Effector memory CD4-positive, alpha-beta T cell (primary cell): ENCODE measurements at places on chromosomes 7 and 10.

- no peak for DNase-seq
Observed at GRCh38 chr10:63217120-63217605, 84.0 kb downstream of the NRBF2 start.

GRCh38 chr10:6396652-6397051, 183.4 kb downstream of the PRKCQ start:
- no peak for DNase-seq

DNA sequence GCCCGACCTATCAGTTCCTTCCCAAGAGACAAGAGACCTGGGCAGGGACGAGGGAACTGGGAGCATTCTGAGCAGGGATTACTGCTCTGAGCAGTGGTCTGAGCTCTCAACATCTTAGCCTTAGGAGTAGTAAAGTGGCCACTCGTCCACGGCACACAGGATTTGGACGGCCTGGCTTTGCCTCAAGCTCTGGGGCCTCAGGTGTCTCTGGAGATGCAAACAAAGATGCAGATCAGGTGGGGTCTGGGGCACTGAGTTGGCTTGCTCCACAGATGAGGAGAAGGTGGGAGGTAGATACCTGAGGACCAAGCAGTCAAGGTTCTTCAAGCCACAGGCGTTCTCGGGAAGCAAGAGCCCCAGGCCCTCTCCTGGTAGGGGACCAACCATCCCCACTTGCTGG, 16.1 kb upstream of the NPFFR1 start:
- DNase-seq, result no peak

- DNase-seq, result no peak
Observed at GRCh38 chr7:39414224-39415035, 151.8 kb upstream of the YAE1 start.

DNA sequence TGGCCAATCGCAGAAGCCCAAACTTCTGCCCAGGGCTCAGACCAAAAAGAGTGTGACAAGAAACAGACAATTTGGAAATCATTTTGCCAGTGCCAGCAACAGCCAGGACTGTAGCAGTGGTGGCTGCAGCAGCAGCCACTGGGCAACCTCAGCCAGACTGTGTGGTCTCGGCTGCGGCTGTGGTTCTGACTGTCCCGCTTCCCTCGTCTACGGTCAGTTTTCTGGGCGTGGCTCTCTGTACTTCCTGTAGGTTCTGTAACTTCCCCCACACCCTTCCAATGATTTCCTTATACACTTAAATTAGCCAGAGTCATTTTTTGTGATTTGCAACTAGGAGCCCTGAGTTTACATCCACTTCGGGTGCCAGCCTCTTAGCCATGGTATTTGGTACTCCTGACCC, 39.9 kb downstream of the CYTH3 start:
- DNase-seq, result no peak

- DNase-seq, result no peak
Observed at GRCh38 chr10:30510932-30511700, 77.1 kb downstream of the MAP3K8 start.

DNA sequence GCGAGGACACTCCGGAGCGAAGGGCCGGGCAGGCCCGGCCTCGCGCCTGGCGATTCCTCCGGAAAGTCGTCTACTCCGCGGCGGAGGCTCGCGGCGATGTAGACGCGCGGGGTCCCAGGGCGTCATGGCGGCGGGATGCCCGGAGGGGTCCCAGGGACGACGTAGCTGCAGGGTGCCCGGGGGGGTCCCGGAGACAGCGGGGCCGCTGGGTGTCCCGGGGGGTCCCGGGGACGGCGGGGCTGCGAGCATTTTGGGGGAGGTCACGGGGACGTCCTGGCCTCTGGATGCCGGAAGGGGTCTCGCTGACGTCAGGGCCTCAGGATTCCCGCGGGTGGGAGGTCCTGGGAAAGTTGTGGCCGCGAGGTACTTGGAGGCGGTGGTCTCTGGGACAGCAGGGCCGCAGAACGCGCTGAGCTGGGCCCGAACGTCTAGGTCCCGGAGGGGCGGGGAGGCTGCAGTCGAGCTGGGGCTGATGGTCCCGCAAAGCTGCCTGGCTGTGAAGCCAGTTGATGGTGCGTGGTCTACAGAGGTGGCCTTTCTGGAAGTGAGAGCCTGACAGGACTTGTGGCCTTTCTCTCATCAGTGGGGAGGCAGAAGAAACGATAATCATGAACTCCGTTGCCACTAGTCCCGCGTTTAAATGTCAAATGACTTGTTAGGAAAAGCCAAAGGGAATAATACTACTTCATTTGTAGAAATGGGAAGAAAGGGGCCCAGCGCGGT, 637 bp downstream of the HSPA14 start:
- peak; percentile 2 for DNase-seq

GRCh38 chr7:107996072-107996882, 6.7 kb downstream of the LAMB1 start:
- DNase-seq, result no peak

- no peak for DNase-seq
Observed at GRCh38 chr10:113088194-113088593, 138.1 kb downstream of the TCF7L2 start.

DNA sequence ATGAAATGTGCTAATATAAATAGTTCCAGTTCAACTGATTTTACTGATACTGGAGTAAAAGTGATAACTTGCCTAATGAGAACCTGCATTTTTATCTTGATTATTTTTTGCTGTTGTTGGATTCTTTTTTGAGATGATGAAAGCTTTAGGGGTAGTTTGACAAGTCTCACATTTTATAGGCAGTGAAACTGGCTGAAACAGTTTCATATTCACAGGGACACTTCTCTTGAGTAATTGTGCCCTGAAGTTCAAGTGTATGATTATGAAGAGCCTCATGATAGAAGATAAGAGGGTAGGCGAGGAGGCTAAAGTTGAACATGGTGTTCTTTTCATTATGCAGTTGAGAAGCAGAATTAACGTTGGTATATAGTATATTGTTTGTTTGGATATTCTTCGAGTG, 5.1 kb downstream of the AUTS2 start:
- DNase-seq, result no peak

DNA sequence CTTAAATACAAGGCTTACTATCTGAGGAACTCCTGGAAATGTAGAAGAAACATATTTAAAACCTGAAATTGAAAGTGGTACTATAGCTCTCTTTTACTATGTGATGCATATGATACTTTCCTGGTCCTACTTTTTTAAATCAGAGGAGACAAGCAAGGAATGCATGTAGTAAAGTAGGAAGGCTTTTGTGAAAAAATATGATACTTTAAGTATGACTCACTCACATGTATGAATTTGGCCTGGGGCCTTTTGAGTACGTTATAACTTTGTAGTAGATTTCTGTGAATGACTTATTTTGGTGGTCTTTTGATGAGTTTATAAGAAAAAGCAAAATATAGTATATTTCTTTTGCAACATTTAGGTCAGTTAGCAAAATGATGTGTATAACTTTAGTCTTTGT, 53.8 kb downstream of the TAX1BP1 start:
- DNase-seq, result no peak

DNA sequence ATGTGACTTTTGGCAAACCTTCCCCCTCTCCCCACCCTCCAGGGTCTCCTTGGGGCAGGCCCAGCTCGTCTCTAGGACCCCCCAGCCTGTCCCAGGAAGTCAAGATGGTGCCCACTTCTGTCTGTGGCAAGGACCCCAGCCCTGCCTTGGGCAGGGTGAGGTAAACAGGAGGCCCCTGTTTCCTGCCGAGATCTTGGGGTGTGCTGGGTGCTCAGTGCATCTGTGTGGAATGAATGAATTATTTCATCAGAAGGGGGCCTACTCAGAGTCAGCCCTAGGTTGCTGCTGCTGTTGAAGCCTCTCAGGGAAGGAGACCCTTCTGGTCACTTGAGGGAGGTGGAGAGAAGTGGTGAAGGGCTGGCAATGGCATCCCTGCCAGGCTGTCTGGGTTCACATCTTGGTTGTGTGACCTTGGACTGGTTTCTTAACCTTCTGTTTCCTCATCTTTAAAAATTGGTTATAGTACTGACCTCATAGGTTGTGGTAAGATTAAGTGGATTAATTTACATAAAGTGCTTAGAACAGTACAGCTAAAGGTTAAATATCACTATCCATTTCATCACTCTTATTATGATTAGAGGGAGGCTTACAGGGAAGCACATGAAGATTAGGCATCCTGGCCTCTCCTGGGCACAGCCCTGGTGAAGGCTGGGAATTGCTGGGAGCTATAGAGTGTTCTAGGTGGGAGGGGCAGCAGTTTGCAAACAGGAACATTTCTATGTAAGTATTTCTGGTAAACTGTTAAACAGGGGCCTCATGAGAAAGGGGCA, 67.7 kb downstream of the ZMIZ1 start:
- DNase-seq, result no peak

- DNase-seq, result no peak
Observed at GRCh38 chr10:142371-142770, 7.1 kb downstream of the ZMYND11 start.

DNA sequence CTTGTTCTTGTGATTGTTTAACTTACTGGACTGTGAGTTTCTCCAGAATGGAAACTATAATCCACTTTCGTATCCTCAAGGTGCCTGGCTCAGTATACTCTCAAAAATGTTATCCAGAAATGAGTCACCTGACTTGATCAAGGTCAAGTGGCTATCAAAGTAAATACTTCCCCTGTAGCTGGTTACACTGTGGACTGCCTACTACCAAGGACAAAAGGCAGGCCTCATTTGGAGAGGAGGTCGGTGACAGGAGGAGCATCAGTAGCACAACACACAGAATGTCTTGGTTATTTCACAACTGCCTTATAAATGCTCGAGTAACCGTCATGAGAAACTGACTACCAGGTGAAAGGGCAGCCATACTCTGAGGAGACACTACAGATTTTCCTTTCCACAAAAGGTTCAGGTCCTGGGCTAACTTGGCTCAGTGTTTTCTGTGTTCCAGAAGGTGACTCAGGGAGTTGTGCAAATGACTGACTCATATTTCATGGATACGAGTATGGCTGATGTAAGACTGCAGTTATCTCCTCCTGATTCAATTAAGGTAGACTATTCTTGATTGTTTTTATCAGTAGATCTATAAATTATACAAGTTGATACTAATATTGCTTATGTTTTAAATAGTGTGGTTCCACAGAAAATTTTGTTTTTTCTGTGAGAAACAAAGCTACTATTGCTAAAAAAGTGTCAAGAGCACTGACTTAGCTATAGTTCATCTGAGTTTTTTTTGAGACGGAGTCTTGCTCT, 4.2 kb upstream of the CCNY start:
- no peak for DNase-seq

DNA sequence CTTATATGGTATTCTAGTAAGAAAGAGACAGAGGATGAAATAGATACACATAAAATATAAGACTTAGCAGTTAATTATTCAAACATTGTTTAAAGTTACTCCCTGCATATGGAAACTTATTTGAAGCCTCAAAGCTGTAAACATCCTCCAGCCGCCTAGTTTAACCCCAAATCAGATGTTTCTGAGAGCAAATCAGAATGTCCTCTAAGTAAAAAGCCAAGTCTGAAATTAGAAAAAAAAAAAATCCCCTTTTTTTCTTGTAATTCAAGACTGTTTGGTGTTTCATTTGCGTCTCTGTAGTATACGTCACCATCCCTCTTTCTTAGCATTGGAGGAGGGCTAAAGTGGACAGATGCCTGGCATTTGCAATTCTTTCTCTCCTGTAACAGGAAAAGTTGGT, 46.4 kb downstream of the TMEM26 start:
- no peak for DNase-seq

- no peak for DNase-seq
Observed at GRCh38 chr7:25754333-25754732, 397.7 kb upstream of the NFE2L3 start.

DNA sequence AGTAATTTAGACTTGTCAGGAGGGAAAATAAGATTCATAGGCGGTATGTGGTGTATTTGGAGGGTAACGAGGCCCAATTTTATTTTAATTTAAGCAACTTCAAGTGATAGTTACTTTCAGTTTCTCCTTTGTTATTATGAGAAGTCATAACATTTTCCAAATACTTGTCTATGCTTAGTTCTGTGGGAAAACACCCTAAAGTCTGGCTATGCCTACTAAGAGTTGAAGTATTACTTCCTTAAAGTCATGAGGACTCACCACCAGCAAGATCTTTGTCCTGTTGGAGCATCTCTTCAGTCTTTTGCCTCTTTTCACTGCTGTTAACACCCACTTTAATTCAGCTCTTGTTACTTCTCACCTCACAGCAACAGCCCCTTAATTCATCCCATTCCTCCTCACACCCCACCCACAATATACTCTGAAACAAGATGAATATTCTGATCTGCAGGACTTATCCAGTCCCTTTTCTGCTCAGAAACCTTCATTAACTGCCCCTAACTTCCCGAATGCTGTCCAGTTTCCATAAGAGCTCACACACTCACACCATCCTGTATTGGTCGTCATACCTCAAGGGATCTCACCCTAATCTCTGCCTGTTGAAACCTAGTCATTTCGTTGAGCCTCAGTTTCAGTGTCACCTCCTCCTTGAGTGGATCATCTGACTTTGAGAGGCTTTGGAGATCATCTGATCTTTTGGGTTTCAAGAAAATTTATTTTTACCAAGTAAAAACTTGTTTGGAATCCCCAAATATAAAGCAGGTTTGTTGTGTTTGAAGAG, 61.3 kb downstream of the DNAH11 start:
- DNase-seq, result no peak

- no peak for DNase-seq
Observed at GRCh38 chr7:22361795-22362194, 4.8 kb upstream of the RAPGEF5 start.

DNA sequence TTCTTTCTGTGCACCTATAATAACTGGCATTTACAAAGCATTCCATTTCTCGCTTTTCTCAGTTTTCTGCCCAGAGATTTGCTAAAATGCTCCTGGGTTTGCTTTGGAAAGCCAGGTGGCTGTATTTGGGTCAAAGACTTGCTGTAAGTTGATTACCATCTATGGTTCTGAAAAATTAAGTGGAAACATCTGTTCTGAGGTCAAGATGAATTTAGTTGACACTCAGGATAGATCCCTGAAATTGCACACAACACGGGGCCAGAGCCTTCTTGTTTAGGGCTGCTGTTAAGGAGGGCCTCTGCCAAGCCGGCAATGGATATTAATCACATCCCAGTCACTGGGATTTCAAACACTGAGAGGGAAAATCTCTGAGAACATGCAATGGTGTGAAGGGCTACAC, 111.6 kb upstream of the GLI3 start:
- no peak for DNase-seq

- DNase-seq, result no peak
Observed at GRCh38 chr10:62543571-62544355, 169.6 kb downstream of the ZNF365 start.

GRCh38 chr7:28533267-28533666, 120.9 kb downstream of the CREB5 start:
- no peak for DNase-seq

DNA sequence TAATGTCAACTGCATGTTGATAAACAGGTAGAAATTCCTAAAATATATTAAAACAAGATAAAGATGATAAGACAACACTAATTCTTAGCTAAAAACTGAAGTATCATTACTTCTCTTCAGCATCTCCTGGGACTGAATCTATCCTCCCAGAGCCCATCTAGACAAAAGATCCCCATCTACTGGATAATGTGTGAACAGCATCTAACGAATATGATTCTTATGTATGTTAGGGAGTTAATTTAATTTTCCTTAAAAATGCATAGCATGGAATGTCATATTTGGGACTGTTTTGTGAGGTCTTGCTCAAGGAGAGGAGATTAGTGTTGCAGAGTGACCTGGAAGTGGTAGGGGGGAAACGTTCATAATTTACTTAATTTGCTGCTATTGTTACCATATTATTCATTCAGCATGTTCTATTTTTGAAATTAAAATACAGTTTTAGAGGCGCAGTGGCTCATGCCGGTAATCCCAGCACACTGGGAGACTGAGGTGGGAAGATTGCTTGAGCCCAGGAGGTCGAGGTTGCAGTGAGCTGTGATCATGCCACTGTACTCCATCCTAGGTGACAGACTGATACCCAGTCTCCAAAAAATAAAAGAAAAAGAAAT, 305.1 kb upstream of the CSTF2T start:
- no peak for DNase-seq

GRCh38 chr7:116089293-116089692, 58.7 kb upstream of the TFEC start:
- no peak for DNase-seq
